ENCODE measurements at places on chromosomes 5 and 9. TPM values are rescaled to one million over a fixed set of nuclear protein-coding genes. Genes with fewer than 3 reads are reported as not detected.

GRCh38 chr5:143131972-143132371 lies 271.5 kb downstream of the NR3C1 start:
- DNase-seq: peak; percentile 89
- H3K4me3 ChIP-seq: no peak overlapping the region
- H3K27ac ChIP-seq: no peak overlapping the region
- H3K4me1 ChIP-seq: peaks cover 41% of the 10 kb centered on the region
- no peaks in the 10 kb centered on the region for H3K27me3 ChIP-seq
- peaks cover 8% of the 10 kb centered on the region for H3K36me3 ChIP-seq

DNA sequence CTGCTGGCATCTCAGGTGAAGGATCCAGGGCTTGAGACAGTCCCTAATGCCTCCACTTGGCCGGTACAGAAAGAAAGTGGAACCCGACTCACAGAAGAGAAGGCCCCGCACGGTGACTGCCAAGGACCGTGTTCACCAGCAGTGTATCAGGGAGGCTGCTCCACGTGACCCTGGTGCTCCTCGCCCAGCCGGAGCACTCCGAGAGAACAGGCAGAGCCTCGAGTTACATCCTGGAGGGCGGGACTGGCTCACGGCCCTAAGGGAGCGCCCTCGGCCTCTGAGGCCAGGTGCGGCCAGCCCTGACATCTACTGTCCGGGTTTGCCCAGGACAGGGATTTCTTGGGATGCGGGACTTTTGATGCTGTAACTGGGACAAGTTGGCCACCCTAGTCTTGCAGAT lies 104.0 kb upstream of the SARDH start:
- peaks cover 2% of the 10 kb centered on the region for H3K4me1 ChIP-seq
- no peaks in the 10 kb centered on the region for H3K36me3 ChIP-seq
- no peaks in the 10 kb centered on the region for H3K27me3 ChIP-seq
- H3K27ac ChIP-seq: no peak overlapping the region
- no peak for DNase-seq
- H3K4me3 ChIP-seq: no peak overlapping the region

- H3K27ac ChIP-seq: no peak overlapping the region
- no peaks in the 10 kb centered on the region for H3K36me3 ChIP-seq
- DNase-seq: no peak
- no peaks in the 10 kb centered on the region for H3K27me3 ChIP-seq
- no peak overlapping the region for H3K4me3 ChIP-seq
Observed at GRCh38 chr5:28132151-28132550, 1093.8 kb upstream of the CDH9 start.

- no peaks in the 10 kb centered on the region for H3K27me3 ChIP-seq
- no peaks in the 10 kb centered on the region for H3K4me1 ChIP-seq
- H3K4me3 ChIP-seq: no peak overlapping the region
- H3K36me3 ChIP-seq: peaks cover 2% of the 10 kb centered on the region
- H3K27ac ChIP-seq: no peak overlapping the region
Observed at GRCh38 chr9:105251733-105252404, 7.4 kb downstream of the SLC44A1 start.

TLR4 gene
- total RNA-seq: 19.0 TPM

RASGRF2 gene
- 12.0 TPM for total RNA-seq

BTNL3 gene
- 0.71 TPM for total RNA-seq

HBEGF gene
- 27.1 TPM for total RNA-seq

FAM81B gene
- 25.5 TPM for total RNA-seq

Data from lung (tissue), 17 donors.